ENCODE measurements at places on chromosomes 3 and 15.

DNA sequence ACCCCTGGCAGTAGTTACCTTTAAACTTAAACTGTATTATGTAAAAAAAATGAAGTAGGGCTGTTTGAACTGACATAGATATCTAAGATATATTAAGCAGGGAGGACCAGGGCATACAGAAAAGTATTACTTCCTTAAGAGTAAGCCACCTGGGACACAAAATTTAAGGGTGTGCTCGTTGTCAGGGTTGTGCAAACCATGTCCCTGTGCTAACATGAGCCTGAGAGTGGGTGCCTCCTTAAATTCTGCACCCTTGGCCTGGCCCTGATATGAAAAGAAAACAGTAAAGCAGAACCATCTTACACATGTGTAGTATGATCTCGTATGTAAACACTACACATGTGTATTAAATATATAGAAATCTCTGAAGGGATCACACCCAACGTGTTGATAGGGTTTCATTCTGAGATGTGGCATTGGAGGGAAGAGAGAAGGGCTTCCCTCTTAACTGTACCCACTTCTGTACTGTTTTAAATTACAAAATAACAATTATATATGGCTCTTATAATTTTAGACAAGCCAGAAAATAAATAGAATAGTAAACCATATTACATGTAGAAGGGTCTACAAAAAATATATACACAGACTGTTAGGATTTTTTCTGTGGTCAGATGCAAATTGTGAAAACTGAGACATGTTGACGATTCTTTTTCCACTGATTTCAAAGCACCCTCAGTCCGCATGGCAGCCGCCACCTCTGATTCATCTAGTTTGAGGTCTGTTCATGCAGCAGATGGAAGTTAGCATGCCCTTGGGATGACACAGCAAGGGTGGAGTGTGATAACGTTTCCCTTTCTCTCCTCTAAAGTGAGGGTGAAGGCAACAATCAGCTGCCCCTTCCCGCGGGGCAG, 400.8 kb upstream of the PROK2 start:
- H3K4me3 ChIP-seq, result no peak overlapping the region
- no peaks in the 10 kb centered on the region for H3K36me3 ChIP-seq
- H3K27ac ChIP-seq, result peak overlapping the region; percentile 29
- peaks cover 61% of the 10 kb centered on the region for H3K4me1 ChIP-seq
- no peaks in the 10 kb centered on the region for H3K27me3 ChIP-seq

GRCh38 chr15:33629647-33630046, 318.9 kb downstream of the RYR3 start:
- no peaks in the 10 kb centered on the region for H3K36me3 ChIP-seq
- H3K4me3 ChIP-seq, result no peak overlapping the region
- H3K4me1 ChIP-seq, result no peaks in the 10 kb centered on the region
- DNase-seq, result no peak
- H3K27ac ChIP-seq, result no peak overlapping the region
- no peaks in the 10 kb centered on the region for H3K27me3 ChIP-seq

DNA sequence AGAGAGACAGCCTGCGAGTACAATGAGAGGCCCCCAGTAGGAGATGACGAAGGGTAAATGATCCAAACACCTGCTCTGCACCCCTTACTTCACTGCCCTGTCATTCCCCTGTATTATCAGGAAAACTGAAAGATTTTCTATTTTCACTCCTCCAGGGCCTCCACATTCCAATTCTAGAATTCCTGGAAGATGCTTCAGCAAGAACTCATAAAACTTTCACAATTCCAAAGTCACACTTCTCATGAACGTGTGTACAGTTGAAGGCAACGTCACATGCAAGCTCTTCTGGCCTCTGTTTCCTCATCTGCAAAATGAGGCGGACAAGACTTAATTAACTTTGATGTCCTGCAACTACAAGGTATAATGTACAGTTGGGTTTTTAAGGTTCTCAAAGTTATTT, 62.8 kb upstream of the SPATA12 start:
- no peak overlapping the region for H3K4me3 ChIP-seq
- H3K4me1 ChIP-seq, result no peaks in the 10 kb centered on the region
- H3K36me3 ChIP-seq, result no peaks in the 10 kb centered on the region
- H3K27ac ChIP-seq, result no peak overlapping the region

- no peaks in the 10 kb centered on the region for H3K4me1 ChIP-seq
- H3K4me3 ChIP-seq, result no peak overlapping the region
- H3K36me3 ChIP-seq, result no peaks in the 10 kb centered on the region
These were observed 13.1 kb upstream of the CP start for GRCh38 chr3:149234671-149235245.

DNA sequence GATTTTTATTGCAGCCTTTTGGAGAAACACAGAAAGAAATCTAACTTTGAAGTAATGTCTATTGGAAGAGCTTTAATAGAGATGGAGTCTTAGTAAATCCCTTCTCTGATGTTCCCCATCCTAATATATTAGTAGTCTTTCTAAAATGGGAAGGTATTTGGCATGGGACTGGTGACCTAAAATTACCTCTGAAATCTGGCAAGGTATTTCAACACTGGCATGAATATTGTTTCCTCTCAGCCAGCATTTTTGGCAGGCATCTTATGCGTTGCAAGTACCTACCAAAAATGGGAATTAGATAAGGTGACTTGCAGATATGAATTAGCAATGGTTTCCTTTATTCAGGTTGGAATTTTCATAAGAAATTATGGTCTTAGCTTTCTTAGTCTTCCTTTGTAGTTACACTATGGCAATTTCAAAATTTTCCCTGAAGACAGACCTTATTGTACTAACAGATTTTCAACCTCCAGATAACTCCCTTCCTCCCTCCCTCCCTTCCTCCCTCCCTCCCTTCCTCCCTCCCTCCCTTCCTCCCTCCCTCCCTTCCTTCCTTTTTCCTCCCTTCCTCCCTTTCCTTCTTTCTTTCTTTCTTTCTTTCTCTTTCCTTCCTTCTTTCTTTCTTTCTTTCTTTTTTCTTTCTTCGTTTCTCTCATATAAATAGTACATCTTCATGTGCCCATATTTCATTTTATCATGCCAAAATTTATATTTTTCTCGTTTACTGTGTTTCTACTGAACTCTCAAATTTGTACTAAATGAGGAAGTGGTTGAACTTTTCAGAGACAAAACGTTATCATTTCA, 168.2 kb upstream of the KCNMB2 start:
- no peak overlapping the region for H3K27ac ChIP-seq
- H3K36me3 ChIP-seq, result no peaks in the 10 kb centered on the region
- no peak for DNase-seq
- no peaks in the 10 kb centered on the region for H3K27me3 ChIP-seq

GRCh38 chr15:35166730-35167359, 81.8 kb upstream of the NANOGP8 start:
- H3K36me3 ChIP-seq, result no peaks in the 10 kb centered on the region
- no peaks in the 10 kb centered on the region for H3K27me3 ChIP-seq
- H3K27ac ChIP-seq, result peak overlapping the region; percentile 94
- no peak overlapping the region for H3K4me3 ChIP-seq
- DNase-seq, result peak; percentile 74

GRCh38 chr3:5349343-5349742, 161.8 kb downstream of the EDEM1 start:
- H3K27me3 ChIP-seq, result peaks cover 5% of the 10 kb centered on the region
- H3K27ac ChIP-seq, result no peak overlapping the region
- H3K4me1 ChIP-seq, result peaks cover 6% of the 10 kb centered on the region
- H3K36me3 ChIP-seq, result no peaks in the 10 kb centered on the region
- DNase-seq, result peak; percentile 49
- no peak overlapping the region for H3K4me3 ChIP-seq

DNA sequence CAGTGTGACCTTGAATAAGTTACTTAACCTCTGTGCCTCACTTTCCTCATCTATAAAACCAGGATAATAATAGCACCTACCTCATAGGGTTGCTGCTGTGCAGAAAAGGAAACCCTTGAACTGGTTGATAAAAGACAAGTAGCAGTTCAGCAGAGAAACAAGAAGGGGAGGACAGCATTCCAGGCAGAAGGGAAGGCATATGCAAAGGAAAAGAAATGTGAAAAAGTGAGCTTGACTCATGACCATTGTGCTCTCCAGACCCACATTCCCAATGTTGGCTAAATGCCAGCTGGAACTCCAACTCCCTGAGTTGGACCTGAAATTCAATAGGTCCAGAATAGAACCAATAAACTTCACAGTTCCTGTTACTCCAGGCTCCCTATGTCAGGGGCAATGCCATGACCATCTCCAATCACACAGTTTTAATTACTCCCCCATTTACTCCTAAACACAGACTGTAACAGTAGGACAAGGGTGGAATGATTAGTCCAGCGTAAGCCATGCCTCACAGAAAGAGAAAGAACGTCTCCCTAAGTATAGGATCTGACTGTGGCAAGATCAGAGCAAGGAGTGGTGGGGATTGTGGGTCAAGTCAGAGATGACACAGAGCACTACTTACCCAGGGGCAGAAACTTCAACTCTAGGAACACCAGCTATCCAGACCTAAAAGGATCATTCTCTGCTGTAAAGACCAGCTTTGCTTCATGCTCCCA, 26.9 kb downstream of the PRKAR2A start:
- H3K4me1 ChIP-seq, result no peaks in the 10 kb centered on the region
- peaks cover 3% of the 10 kb centered on the region for H3K36me3 ChIP-seq
- H3K27me3 ChIP-seq, result no peaks in the 10 kb centered on the region
- no peak for DNase-seq
- no peak overlapping the region for H3K4me3 ChIP-seq

- H3K36me3 ChIP-seq, result no peaks in the 10 kb centered on the region
- H3K27me3 ChIP-seq, result no peaks in the 10 kb centered on the region
- H3K27ac ChIP-seq, result no peak overlapping the region
- H3K4me3 ChIP-seq, result no peak overlapping the region
- DNase-seq, result no peak
These were observed 172.5 kb downstream of the MTHFS start for GRCh38 chr15:79724312-79724711.

- no peak overlapping the region for H3K4me3 ChIP-seq
- no peak for DNase-seq
- H3K27ac ChIP-seq, result no peak overlapping the region
These were observed 58.5 kb downstream of the STARD5 start for GRCh38 chr15:81265256-81265943.

- DNase-seq, result no peak
- H3K36me3 ChIP-seq, result no peaks in the 10 kb centered on the region
- H3K27ac ChIP-seq, result no peak overlapping the region
- no peak overlapping the region for H3K4me3 ChIP-seq
These were observed 44.2 kb upstream of the GOLIM4 start for GRCh38 chr3:168139947-168140346.

DNA sequence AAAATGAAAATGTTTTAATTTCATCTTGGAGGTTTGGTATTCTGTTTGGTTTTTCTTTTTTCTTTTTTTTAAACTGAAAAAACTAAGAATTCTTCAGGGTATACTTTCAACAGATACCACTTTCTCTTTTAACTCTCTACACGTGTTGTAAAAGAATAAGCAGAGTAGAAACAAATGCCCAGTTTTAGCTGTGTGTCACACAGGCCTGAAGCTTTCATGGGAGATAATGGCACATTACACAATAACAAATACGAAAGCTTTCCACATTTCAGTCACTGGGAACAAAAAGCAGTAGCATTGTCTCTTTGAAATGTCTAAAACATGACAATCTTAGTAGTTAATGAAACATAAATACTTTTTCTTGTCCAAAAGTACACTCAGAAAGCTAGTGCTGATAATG, 818.5 kb downstream of the TBL1XR1 start:
- no peaks in the 10 kb centered on the region for H3K36me3 ChIP-seq
- no peak for DNase-seq
- no peak overlapping the region for H3K4me3 ChIP-seq
- no peaks in the 10 kb centered on the region for H3K4me1 ChIP-seq

DNA sequence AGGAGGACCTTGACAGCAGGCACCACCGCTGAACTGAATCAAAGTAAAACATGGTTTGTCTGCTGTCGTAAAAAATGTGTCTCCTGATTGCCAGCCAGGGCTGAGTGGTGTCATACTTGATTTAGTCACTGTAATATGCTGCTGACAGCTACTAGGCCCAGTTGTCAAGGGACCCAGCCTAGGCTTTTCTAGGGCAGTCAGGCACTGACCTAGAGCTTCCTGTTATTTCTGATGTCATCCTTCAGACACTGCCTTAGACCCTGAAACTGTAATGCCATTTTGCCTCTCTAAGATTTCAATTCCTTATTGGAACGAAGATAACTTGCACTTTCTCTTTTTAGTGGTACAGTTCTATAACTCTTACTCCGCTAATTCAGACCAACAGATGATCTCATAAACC, 2.6 kb upstream of the MRPL3 start:
- no peak overlapping the region for H3K27ac ChIP-seq
- DNase-seq, result no peak
- H3K36me3 ChIP-seq, result peaks cover 11% of the 10 kb centered on the region
- H3K4me1 ChIP-seq, result no peaks in the 10 kb centered on the region
- H3K4me3 ChIP-seq, result no peak overlapping the region
- H3K27me3 ChIP-seq, result peaks cover 6% of the 10 kb centered on the region

GRCh38 chr15:48868023-48868422, 9.9 kb upstream of the EID1 start:
- no peak for DNase-seq
- no peak overlapping the region for H3K4me3 ChIP-seq
- H3K27ac ChIP-seq, result no peak overlapping the region
- H3K36me3 ChIP-seq, result no peaks in the 10 kb centered on the region
- H3K27me3 ChIP-seq, result no peaks in the 10 kb centered on the region

DNA sequence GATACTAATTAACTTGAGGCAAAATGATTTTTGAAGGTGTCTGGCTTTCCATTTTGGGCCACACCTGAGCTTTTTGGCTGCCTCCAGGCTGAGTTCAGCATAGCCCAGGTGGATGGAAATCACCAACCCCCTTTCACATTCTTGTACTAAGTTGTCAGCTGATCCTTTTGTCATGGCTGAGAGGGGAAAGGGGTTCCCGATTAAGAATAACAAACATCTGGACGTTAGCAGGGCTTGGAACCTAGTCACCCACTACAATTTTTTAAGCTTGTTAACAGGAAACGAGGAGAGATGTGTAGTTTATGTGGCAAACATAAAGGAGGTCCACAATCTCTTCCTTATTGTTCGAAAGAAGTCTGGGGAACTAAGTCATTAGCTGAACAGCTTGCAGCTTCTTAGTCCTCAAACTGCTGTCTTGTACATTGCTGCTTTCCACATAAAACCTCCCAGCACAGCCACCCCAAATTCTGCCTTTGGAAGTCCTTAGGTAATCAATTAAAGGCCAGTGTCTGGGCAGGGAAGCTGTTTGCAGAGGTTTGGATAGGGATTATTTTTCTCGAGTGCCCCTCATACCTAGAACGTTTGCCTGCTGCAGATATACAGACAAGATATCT, 5.0 kb downstream of the NR2F2 start:
- no peak for DNase-seq
- H3K4me3 ChIP-seq, result peak overlapping the region; percentile 71
- peaks cover 65% of the 10 kb centered on the region for H3K36me3 ChIP-seq
- H3K4me1 ChIP-seq, result peaks cover 27% of the 10 kb centered on the region
- peak overlapping the region; percentile 58 for H3K27ac ChIP-seq

GRCh38 chr3:141112686-141113297, 61.6 kb downstream of the SPSB4 start:
- H3K4me1 ChIP-seq, result no peaks in the 10 kb centered on the region
- H3K4me3 ChIP-seq, result no peak overlapping the region
- H3K36me3 ChIP-seq, result no peaks in the 10 kb centered on the region
- H3K27me3 ChIP-seq, result peaks cover 4% of the 10 kb centered on the region
